ENCODE measurements at places on chromosomes 2 and 18. TPM values are rescaled to one million over a fixed set of nuclear protein-coding genes. Genes with fewer than 3 reads are reported as not detected.

DNA sequence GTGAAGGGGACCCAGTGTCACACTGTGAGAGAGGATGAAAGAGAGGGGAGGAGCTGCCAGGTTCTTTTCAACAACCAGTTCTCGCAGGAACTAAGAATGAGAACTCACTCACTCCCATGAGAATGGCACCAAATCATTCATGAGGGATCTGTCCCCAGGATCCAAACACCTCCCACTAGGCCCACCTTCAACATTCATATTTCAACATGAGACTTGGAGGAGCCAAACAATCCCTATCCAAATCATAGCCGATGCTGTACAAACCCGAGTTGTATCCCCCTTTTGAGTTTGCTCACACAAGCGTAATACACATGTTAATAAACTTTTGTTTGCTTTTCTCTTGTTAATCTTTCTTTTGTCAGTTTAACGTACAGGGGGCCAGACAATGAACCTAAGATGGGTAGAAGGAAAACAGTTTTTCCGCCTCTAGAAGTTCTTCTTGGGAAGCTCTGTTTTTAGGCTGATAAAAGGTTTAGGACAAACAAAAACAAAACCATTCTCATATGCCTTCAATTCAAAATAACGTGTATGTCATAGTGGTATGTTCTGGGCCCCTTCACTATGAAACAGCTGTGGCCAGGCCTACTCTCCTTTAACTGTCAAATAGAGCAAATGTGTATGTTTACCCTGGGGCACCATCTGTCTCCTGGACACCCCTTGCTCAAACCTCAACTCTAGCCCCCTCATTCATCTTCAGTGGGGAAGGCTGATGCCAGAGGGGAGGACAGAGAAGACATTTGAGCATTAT lies 9.1 kb upstream of the TMEM37 start:
- no peak overlapping the region for H3K27ac ChIP-seq
- no peaks in the 10 kb centered on the region for H3K27me3 ChIP-seq
- DNase-seq: no peak
- no peaks in the 10 kb centered on the region for H3K36me3 ChIP-seq
- no peaks in the 10 kb centered on the region for H3K4me1 ChIP-seq

DNA sequence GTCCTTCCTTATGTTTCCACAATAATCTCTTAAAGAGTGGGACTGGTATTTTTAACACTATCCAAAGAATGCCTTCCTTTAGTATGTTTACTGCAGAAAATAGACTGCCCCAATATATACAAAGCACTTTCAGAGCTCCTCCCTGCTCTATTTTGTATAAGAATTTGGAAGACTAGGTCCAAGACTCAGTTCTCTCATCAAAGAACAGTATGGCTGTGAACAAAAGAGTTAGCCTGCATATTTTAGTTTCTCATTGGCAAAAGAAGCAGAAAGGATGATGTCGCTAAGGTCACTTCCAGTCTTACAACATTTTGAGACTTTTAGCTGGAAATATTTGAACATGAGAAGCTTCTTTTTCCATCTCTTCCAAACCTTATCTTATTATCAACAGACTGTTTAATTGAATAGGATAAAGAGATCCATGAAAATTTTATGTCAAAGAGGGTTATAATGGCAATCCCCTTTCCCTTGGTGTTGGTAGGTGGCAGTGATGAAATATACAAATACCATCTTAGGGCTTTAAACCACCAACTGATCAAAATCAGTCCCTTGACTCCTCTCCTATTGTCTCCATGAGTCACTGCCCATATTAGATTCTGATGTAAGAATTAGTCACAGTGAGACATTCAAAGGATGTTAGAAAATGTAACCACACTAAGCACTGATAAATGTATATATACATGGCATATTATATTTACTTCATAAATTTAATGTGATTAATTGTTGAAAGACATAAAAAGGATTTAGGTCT lies 266.9 kb upstream of the DSEL start:
- H3K4me1 ChIP-seq: no peaks in the 10 kb centered on the region
- no peaks in the 10 kb centered on the region for H3K27me3 ChIP-seq
- H3K4me3 ChIP-seq: no peak overlapping the region
- no peaks in the 10 kb centered on the region for H3K36me3 ChIP-seq
- DNase-seq: no peak

DNA sequence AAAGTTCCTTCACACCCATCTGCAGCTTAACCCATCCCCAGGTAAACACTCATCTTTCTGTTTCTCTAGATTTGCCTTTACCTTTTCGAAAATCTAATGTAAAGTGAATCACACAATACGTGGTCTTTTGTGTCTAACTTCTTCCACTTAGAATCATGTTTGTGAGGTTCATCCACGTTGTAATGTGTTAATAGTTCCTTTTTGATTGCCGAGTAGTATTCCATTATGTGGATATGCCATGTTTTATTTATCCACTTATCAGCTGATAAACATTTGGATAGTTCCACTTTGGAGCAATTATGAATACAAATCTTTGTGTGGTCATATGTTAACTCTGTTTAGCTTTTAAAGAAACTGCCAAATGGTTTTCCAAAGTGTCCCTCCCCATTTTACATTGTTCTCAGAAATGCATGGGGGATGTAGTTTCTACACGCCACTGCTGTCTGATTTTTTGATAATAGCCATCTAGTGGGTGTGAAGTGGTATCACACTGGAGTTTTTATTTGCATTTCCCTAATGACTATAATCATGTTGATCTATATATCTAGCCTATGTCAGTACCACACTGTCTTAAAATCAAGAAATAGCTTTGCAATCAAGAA lies 22.3 kb downstream of the PECR start:
- no peak overlapping the region for H3K27ac ChIP-seq
- no peaks in the 10 kb centered on the region for H3K27me3 ChIP-seq
- H3K4me1 ChIP-seq: no peaks in the 10 kb centered on the region
- DNase-seq: no peak
- H3K4me3 ChIP-seq: no peak overlapping the region

GRCh38 chr2:118169359-118170005 lies 81.2 kb downstream of the INSIG2 start:
- DNase-seq: no peak
- H3K36me3 ChIP-seq: no peaks in the 10 kb centered on the region
- H3K27me3 ChIP-seq: peaks cover 4% of the 10 kb centered on the region
- H3K4me1 ChIP-seq: no peaks in the 10 kb centered on the region
- no peak overlapping the region for H3K27ac ChIP-seq

Gene SP140
- total RNA-seq: 1.1 TPM

Gene DSEL
- 14.5 TPM for total RNA-seq
